ENCODE measurements at places on chromosomes 13 and 19. TPM values are rescaled to one million over a fixed set of nuclear protein-coding genes. Genes with fewer than 3 reads are reported as not detected.

- DNase-seq = peak; percentile 44
These were observed 329.8 kb upstream of the MIR17HG start for GRCh38 chr13:91017669-91018053.

GRCh38 chr19:7631577-7631976 lies 1.9 kb downstream of the PCP2 start:
- DNase-seq = no peak

DNA sequence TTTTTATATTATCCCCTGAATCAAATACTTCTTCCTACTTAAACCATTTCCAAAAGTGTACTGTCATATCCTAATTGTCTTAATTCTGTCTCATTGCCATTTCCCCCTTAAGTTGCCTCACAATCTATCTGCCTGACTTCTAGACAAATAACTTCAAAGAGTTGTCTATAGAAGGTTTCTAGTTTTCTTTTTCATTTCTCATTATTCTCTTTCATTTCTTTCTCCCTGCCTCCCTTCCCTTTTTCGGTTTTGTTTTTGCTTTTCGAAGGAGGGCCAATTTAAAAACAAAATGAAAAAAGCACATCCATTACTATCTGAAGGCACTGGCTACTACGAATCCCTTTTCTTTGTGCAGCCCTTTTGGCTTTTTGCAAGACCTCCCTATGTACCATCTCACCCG lies 367.2 kb downstream of the DNAJC15 start:
- DNase-seq = no peak

DNA sequence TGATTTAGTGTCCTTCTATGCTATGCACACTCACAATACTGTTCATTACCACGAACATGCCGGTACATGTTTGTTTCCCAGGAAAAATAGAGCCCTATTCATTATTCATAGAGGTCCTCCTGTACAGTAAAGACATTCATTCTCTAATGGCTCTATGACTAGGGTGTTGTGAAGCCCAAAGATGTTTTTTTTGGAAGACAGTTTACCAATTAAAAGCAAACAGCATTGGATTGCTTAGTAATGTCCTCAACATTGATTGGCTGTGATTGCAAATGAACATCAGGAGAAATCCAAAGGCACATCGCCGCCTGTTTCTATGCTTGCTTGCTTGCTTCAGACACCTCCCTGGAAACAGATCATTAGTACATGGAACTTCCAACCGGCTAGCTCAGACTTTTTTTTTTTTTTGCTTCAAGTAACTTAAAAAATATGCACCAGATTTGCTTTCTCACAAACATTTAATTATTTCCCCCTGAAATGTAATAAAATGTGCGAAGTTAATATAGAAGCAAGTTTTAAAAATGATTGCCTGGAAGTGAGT lies 8.8 kb upstream of the GPC6 start:
- DNase-seq = no peak

GRCh38 chr19:41219924-41220567 lies 1.0 kb downstream of the AXL start:
- peak; percentile 84 for DNase-seq

MAP2K7 gene
- total RNA-seq = 28.6 TPM

DNA sequence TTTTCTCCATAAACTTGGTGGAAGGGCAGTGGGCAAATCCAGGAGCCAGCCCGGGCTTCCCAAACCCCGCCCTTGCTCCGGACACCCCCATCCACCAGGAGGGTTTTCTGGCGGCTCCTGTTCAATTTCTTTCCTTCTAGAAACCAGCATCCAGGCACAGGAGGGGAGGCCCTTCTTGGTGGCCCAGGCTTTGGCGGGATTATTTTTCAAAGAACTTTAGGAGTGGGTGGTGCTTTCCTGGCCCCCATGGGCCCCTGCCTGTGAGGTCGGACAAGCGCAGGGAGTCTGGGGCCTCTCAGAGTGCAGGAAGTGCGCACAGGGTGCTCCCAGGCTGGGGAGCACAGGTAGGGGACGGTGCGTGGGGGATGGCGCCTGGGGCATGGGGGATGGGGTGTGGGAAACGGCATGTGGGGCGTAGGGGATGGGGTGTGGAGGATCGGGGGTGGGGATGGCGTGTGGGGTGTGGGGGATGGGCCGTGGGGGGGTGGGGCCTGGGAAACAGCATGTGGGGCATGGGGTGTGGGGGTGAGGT lies 396 bp downstream of the F7 start:
- DNase-seq = peak; percentile 39

ZNF667 gene
- 4.4 TPM for total RNA-seq

GRCh38 chr13:110790371-110790770 lies 76.9 kb downstream of the ING1 start:
- DNase-seq = no peak

GRIN3B gene
- not detected for total RNA-seq

- DNase-seq = no peak
These were observed 66.4 kb upstream of the KCTD4 start for GRCh38 chr13:45267215-45267614.

GRCh38 chr13:32136716-32137115 lies 105.1 kb downstream of the FRY start:
- DNase-seq = no peak

KLK4 gene
- not detected for total RNA-seq

- no peak for DNase-seq
These were observed 56.1 kb downstream of the ENOX1 start for GRCh38 chr13:43730642-43731041.

DNA sequence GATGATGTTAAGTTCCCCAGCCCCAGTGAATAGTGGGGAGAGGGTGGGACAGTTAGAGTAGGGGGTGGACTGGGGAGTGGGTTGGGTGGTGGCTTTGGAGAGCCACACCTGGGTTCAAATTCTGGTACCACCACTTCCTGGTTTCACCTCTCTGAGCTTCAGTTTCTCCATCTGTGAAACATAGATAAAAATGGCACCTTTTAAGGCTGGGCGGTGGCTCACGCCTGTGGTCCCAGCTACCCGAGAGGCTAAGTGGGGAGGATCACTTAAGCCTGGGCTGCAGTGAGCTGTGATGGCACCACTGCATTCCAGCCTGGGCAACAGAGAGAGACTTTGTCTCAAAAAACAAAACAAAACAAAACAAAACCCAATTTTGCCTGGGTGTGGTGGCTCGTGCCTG lies 5.9 kb downstream of the VAV1 start:
- DNase-seq = no peak

- DNase-seq = no peak
These were observed 5.0 kb upstream of the EML2 start for GRCh38 chr19:45643927-45644771.

DNA sequence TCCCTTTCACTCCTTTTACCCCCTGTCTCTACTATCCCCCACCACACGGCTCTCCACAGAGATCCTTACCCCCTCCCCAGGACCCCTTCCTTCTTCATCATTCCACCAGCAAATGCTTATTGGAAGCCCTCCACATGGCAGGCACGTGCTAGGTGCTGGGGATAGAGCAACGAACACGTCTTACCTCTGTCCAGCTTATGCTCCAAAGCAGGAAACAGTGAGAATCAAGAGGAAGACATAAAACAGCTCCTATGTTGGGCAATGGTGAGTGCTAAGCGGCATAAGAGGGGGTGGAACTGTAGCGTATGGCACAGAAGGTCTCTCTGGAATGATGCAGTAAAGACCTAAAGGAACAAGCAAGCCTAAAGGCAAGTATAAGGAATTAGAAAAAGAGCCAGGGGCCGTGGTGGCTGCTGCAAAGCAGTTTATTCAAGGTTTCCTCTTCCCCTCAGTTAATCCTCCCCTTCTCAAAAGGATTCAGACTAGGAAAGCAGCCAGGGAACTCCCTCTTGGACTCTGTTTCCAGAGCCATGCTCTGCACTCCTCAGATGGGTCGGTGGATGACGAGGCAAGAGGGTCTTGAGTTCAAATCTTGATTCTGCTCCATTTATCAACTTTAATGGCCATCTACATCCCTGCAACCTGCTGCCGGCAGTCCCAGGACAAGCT lies 289.4 kb downstream of the FOXO1 start:
- no peak for DNase-seq

DNA sequence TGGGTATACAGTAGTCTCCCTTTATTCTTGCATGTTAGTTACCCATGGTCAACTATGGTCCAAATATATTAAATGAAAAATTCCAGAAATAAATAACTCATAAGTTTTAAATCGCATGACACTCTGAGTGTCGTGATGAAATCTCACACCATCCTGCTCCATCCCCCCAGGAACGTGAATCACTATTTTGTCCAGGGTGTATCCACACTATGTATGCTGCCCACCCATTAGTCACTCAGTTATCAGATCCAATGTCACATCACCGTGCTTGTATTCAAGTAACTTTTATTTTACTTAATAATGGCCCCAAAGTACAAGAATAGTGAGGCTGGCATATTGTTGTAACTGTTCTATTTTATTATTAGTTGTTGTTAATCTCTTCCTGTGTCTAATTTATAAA lies 115.8 kb upstream of the SERP2 start:
- no peak for DNase-seq

- peak; percentile 38 for DNase-seq
These were observed 72.6 kb downstream of the NBEA start for GRCh38 chr13:35014606-35015213.

DNA sequence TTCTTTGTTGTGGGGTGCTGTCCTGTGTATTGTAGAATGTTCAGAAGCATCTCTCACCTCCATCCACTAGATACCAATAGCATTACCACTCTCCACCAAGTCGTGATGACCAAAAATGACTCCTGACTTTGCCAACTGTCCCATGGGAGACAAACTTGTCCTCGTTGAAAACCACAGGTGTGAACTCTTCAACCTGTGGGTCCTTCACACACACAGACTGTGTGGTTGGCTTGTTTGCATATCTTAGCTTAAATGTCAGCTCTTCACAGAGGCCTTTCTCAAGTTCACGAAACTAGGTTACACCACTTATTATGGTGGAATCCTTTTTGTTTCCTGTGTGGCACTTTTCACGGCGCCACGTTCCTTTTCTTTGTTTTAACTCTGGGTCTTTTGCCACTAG lies 6.8 kb downstream of the GPC5 start:
- DNase-seq = no peak

- DNase-seq = no peak
These were observed 965 bp downstream of the TTC9B start for GRCh38 chr19:40217027-40217810.

GRCh38 chr19:15101479-15102082 lies 5.6 kb upstream of the SYDE1 start:
- DNase-seq = no peak

TGFBR3L gene
- total RNA-seq = 16.1 TPM

LGI4 gene
- 37.6 TPM for total RNA-seq

DNA sequence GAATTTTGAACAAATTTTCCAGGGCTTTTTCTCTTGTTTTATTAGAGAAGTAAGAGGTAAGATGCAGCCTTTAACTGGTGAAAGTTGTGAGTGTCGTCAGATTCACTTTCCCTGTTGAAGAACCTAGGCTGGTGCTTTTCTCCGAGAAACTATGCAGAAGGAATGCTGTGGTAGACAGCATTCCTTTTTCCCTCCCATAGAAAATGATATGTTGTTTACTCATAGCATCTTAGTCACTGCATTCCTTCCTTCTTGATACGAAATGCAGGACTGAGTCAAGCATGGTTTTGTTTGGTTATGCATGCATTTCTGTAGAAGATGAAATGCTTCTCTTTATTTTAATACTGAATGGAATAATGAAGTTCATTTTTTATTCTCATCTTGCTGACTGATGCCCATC lies 3.4 kb downstream of the ITGBL1 start:
- DNase-seq = no peak

HRC gene
- 606 TPM for total RNA-seq

GRCh38 chr19:33175886-33176669 lies 18.1 kb upstream of the LRP3 start:
- DNase-seq = peak; percentile 21

PCDH20 gene
- 5.2 TPM for total RNA-seq

- DNase-seq = peak; percentile 46
These were observed 858 bp upstream of the PPP6R1 start for GRCh38 chr19:55259540-55260210.

DNA sequence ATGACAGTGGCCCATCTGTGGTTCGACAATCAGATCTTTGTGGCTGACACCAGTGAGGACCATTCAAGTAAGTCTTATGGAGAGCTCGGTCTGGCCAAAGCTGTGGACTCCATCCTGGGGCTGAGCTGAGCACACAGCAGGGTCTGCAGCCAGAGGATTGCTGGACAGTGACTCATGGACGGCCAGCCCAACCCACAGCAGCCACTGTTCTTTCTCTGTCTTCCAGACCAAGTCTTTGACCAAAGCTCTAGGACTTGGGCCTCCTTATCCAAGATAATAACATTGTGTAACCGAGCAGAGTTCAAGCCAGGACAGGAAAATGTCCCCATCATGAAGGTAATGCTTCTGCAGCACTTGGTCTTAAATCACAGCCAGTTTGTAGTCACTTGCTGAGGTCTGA lies 12.4 kb downstream of the ATP12A start:
- DNase-seq = peak; percentile 61

PROZ gene
- total RNA-seq = not detected

DNA sequence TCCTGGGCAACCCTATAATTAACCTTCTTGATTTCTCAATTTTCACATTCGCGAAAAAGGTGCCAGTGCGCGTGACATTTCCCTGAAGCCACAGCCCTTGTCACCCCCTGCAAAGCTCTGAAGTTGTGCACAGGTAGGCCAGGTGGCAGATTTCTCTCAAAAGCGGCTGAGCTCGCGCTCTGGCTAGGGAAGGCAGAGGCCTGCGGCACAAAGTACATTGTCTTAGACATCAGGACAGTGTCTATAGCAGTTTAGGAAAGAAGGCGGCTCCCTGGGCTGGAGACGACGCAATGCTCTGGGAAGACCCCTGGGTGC lies 42.9 kb upstream of the ZNF14 start:
- DNase-seq = no peak

LYPD3 gene
- 0.53 TPM for total RNA-seq

DNA sequence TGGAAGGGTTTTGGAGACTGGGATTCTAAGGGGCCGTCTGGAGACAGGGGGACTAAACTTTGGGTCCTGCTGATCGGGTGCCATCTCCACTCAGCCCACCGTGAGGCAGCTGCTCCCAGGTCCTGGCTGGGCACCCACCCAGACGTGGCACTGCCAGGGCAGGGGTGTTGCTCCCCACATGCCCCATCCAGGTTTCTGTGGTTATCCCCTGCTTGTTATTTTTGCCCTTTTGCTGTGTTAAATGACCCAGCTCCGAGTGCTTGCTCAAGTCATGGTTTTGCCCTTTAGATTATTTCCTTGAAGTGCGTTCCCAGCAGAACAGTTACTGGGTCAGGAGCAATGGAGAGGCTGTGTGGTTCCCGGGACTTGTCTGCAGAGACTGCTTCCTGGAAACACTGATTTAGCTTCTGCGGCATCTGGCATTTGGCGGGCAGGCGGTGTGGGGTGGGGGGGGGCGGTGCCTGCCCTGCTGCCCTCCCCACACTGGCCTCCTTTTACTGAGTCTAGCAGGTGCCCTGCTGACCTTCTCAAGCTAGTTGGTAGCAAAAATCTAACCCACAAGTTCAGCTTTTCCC lies 1.9 kb downstream of the RAB11B start:
- peak; percentile 68 for DNase-seq

GRCh38 chr13:68124437-68125086 lies 894.4 kb upstream of the PCDH9 start:
- DNase-seq = no peak

LGALS4 gene
- total RNA-seq = 1.2 TPM

GRCh38 chr13:44373247-44373600 lies 400 bp upstream of the SERP2 start:
- DNase-seq = no peak

GRCh38 chr13:45851171-45851921 lies at the start of gene SIAH3:
Gene SIAH3, minus strand, starts transcription at chr13:45851753. Its CDS starts 124 bp downstream, at chr13:45851629.
- no peak for DNase-seq

CLDND2 gene
- 2.3 TPM for total RNA-seq

- no peak for DNase-seq
These were observed 47.9 kb upstream of the CEACAM21 start for GRCh38 chr19:41528106-41528505.

- peak; percentile 90 for DNase-seq
These were observed 14.5 kb upstream of the ICAM3 start for GRCh38 chr19:10353793-10354391.
